ENCODE measurements at places on chromosomes 11 and 22.

- peak; percentile 69 for DNase-seq
Observed at GRCh38 chr11:61961570-61962212, 5.7 kb downstream of the FTH1 start.

GRCh38 chr22:46090631-46091201, 59.6 kb upstream of the PPARA start:
- no peak for DNase-seq

- DNase-seq: no peak
Observed at GRCh38 chr11:62466444-62466843, 47.6 kb downstream of the SCGB1A1 start.

GRCh38 chr11:6548121-6548520, 51.0 kb downstream of the DNHD1 start:
- DNase-seq: no peak

DNA sequence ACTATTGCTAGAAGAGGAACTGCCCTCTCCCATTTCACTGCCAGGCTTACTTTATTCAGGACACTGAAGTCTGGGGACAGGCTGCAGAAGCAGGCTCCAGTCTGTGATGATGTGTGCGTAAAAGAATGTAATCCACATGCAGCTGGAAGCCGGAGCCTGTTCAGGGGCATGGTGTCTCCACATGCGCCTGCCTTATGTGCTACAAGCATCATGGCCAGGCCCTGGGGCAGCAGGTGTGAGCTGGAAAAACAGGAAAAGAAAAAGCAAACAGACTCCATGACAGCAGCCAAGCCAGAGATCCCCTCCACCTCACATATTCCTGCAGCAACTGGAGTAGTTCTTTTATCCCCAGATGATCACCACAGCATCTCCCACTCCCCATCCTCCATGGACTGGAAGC, 33.4 kb downstream of the ARFGAP2 start:
- DNase-seq: no peak

DNA sequence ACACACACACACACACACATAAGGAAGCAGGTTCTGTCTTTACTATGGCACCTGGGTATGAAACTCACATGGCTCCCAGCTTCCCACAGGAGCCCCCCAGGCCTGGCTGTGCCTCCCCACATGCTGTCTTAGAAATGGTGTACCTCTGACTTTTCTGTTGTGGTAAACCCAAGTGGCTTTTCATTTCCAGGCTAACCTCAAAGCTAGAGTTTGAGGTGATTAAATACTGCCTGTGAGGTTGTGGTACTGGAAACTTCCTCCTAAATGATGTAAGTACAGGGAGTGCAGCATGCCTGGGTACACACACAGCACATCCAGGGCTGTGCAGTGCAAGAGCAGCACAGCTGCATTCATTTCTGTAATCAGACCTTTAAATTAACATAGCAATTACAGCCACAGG, 34.4 kb downstream of the ME3 start:
- DNase-seq: no peak

DNA sequence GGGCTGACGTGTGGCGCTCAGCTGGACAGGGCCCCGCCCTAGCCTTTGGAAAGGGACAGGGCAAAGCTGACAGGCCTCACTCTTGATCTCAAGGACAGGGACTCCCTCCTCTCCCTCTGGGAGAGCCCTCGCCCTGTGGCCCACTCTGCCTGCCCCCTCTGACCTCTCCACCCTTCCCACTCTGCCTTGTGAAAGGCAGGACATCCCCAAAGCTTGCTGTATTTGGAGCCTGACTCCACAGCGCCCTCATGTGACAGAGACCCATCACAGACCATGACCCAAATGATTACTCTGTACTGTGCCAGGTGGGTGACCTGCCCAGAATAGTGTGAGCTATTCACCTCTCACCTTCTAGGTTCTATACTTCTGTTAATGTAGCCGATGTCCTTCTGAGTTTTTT, 18.8 kb downstream of the P2RY2 start:
- DNase-seq: no peak

DNA sequence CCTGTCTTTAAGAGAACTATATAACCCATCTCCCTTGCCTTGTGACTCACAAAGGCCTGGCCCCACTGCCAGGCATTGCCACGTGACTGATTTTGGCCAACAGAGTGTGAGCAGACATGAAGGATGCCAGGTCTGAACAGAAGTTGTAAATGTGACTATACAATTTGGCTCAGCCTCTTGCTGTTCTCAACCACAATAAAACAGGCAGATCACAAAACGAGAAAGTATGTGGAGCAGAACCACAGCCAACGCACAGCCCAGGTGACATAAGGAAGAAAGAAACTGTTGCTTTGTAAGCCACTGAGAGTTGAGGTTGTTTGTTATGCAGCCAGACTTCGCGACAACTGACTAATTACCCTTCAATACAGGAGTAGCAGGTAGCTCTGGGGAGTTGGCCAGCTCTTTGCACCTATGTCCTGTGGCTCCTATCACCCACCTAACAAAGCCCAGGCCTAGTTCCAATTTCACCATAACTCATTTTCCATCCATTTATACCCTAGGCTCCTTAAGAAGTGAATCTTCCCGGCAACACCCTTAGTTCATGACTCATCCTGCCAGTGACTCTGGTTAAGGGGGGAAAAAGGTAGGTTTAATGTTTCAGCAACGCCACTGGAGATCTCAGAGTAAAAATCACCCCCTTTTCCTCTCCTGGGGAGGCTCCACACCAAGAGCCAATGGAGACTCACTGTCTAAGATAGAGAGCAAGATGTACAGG, 53.7 kb downstream of the GALNT18 start:
- DNase-seq: no peak

- no peak for DNase-seq
Observed at GRCh38 chr11:12238420-12238819, 128.0 kb downstream of the MICAL2 start.

DNA sequence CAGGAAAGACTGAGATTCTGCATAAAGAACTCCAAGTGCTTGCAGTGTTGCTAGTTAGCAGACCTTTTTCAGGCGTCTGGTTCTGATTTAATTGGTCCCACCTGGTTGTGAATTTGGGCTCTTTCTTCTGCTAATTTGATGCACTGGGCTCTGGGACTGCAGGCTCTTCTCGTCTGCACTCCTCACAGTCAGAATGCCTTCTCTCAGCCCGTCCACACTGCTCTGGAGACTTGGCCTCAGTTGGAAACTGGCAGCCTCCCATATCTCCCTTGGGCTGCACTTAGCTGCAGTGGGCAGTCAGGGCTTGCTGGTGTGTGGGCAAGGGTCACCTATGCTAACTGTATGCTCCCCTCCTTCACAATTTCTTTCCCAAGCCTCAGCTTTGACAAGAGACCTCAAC, 1.5 kb downstream of the TRIM6 start:
- no peak for DNase-seq

- DNase-seq: no peak
Observed at GRCh38 chr11:63536669-63537292, at the start of gene PLAAT4. TSS of gene PLAAT4 (plus strand) at chr11:63536808. CDS start at chr11:63536869, 61 bp downstream.

DNA sequence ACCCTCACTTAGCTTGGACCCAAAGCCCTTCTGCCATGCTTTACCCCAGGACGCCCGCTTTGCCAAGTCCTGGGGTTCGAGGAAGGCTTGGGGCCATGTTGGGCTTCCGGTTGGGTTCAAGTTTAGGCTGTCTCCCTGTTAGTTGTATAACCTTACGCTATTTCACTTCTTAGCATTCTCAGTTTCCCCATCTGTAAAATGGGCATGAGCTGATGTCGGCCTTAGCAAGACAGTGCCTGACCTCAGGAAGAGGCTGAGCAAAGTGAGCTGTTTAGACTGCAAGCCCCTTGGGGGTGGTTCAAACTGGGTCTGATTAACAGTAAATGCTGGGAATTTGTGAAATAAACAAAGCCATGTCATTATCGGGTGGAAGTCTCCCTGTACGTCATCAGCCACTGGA, 3.2 kb upstream of the FGF4 start:
- DNase-seq: no peak

DNA sequence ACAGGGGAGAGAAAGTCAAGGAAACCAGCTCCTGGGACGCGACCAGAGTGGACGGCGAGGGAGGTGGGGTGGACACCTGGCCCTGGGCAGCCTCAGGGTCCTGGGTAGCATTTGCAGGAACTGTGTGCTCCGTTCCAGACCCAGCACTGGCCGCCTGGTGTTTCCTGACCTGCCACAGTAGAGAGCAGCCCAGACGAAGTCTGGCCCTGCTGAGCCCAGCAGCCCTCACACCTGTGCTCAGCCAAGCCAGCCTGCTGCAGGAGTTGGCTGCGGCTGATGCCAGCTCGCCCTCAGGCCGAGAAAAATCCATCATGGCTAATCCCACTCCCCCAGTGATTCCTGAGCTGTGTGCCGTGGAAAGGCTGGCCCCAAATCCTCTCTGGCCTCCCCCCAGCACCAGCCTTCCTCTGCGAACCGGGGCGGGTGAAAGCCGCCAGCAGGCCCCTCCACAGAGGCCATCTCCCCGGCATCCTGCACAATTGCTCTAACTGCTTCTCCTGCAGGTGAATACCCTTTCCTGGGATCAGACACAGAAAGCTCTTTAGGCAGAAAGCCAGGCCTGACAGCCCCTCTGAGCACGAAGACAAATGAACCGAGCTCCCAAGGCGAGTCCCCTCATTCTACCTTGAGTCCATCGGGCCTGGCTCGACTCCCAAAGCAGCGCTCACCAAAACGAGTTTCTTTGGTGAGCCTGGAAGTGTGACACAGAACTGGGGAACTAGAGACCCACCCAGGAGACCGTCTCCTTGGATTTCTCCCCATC, 88.6 kb downstream of the RTL6 start:
- DNase-seq: no peak

DNA sequence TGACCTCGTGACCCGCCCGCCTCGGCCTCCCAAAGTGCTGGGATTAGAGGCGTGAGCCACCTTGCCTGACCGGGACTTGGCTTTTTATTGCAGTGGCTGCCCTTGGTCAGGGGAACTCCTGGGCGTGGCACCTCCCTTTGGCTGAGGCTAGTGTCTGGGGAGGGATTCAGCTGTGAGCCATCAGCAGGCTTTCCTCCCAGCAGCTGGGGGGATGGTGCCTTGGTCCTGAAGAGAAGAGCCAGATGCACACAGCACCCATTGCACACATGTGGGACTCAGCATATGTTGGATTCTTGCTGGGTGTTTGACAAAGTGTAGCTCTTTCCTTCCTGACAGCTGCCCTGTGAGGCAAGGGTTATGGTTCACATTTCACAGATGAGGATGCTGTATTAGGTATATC, 8.4 kb downstream of the CYTH4 start:
- DNase-seq: no peak

DNA sequence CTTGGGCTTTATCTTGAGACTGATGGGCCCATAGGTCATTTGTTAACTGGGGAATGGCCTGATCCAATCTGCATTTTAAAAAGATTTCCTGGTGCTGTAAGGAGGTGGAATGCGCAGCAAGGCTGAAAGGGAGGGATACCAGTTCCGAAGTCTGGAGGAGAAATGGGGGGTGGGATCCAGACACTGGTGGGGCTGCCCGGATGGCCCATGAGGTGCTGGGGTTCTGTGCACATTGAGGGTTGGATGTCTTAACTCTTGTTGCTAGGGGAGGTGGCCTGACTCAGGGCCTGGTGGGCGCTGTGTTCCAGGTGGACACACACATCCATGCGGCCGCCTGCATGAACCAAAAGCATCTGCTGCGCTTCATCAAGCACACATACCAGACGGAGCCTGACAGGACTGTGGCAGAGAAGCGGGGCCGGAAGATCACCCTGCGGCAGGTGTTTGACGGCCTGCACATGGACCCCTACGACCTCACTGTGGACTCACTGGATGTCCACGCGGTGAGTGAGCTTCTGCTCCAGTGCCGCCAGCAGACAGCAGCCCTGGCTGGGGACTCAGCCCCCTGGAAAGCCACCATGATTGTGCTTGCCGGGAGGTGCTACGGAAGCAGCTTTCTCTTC, 38.1 kb downstream of the AMPD3 start:
- DNase-seq: no peak

- DNase-seq: no peak
Observed at GRCh38 chr11:61109671-61110070, 7.4 kb downstream of the CD5 start.

- DNase-seq: no peak
Observed at GRCh38 chr11:104073950-104074705, 37.7 kb downstream of the DDI1 start.

GRCh38 chr11:33617672-33618350, 82.8 kb downstream of the C11orf91 start:
- DNase-seq: no peak

GRCh38 chr11:106986673-106987072, 31.6 kb downstream of the GUCY1A2 start:
- DNase-seq: no peak

DNA sequence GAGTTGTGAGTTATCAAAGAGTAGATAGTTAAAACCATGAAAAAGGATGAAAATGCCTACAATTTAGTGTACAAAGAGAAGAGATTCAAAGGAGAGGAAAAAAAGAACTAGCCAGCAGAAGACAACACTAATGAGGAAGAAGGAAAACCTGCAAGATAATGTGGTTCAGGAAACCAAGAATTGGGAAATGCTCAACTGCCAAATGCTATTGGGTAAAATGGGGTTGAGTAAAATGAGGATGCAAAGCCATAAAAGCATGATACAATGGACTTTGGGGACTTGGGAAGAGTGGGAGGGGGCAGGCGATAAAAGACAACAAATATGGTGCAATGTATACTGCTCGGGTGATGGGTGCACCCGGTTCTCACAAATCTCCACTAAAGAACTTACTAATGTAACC, 7.6 kb upstream of the OR52K2 start:
- DNase-seq: no peak

DNA sequence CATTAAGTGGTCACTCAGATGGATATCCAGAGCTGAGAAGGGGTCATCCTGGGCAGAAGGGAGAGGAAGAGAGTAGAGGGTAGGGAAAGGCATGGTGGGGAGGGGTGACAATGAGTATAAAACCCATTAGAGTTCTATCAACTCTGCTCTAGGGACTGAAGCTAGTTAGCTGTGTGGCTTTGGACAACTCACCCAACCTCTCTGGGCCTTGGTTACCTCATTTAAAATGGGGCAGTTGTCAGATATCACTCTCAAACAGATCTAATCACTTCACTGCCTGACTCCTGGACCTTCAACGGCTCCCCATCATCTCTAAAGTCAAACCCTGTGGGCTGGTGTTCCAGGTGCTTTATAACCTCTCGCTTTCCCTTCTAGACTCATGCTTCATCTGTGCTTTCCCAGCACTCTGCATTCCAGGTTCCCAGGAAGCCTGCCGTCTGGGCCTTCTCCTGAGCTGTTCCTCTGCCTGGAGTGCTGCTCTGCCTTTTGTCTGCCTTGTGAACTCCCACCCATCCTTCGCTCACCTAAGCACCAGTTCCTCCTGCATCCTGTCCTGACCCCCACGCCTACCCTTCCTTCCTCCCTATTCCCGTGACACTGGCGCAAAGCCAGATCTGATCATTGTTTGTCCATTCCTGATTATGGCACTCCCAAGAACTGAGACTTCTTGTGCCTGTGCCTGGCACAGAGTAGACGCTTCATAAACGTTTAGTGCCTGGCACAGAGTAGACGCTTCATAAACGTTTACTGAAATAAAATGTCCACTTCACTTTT, 22.3 kb upstream of the KCNJ11 start:
- no peak for DNase-seq

Measured in hypothalamus (tissue), 51 donors.